Stimulated activated naive CD4-positive, alpha-beta T cell treated with Interleukin-2 at 50 U/mL for 16 hours (primary cell): ENCODE measurements at places on chromosomes 5 and 9.

DNA sequence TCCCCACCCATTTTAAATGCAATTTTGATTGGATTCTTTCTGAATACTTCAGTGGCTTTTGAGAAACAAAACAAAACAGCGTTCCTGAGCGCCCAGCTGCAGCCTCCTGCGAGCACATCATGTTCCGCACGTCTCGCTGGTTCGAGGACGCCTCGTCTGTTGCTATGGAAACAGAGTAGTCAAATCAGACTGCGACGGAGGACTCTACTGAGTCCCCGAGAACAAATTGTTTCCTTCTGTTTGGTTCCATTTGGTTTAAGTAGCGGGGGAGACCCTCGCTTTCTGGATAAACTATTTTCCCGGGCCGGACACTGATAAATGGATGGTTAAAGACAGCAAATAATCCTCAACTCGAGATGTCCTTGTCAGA, 69.0 kb downstream of the SLC28A3 start:
- DNase-seq: no peak

DNA sequence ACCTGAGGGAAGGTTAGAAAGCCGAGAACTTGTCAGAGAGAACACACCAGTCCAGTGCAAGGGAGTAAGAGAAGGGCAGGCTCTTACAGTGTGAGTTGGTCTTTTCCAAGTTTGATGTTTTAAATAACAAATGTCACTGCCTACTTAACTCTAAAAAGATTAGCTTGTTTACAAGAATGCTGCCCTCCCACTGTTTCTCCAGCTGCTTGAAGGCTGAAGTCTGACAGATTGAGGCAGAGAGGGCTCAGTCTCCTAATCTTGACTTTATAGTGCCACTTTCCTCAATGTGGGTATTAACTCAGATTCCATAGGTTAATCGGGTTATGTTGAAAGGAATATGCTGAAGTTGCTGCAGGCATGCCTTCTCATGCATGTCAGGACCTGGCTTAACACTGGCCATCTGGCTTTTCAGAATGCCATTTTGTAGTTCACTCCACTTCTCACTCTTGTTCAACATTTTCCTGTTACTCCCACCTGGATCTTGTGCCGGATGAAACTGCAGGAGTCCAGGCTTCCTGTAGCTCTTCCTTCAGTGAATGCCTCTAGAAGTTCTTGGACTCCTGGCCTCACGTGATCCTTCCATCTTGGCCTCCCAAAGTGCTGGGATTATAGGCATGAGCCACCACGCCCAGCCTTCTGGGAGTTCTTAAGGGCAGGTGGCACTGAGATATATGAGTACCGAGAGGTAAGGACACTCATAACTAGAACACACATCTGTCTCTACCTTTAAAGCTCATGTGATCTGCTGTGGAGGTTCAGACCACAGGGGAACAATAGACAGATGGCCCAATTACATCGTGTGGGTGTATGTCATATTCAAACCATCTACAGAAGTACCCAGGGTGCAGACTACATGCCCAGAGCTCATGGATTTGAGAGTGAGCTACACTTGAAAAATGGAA, 249.7 kb downstream of the ARHGAP26 start:
- no peak for DNase-seq

DNA sequence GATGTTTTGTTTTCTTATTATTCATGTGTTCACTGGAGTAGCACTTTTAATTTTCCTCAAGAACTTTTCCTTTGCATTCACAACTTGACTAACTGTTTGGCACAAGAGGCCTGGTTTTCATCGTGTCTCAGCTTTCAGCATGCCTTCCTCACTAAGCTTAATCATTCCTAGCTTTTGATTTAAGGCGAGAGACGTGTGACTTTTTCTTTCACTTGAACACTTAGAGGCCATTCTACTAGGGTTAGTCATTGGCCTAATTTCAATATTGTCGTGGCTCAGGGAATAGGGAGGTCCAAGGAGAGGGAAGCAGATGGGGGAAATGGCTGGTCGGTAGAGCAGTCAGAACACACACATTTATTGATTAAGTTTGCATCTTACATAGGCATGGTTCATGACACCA, 94.0 kb downstream of the ZNF462 start:
- no peak for DNase-seq

DNA sequence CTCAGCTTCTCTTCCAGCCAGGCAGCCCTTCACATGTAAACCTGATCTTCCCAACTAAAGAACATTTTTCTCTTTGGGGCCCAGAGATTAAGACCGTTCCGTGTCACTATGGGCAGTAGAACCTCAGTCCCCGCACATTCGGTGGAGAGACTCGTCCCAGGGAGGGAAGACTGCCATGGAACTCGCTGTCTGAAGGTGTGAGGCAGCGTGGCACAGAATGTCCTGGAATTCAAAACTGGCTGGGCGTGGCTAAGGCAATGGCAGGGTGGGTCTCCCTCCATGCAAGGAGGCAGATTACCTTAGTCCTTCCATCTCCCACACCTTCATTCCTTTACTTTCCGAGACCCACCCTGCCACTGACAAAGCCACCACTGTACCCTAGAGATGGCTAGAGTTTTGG, 57.4 kb upstream of the ZNF354A start:
- DNase-seq: no peak

DNA sequence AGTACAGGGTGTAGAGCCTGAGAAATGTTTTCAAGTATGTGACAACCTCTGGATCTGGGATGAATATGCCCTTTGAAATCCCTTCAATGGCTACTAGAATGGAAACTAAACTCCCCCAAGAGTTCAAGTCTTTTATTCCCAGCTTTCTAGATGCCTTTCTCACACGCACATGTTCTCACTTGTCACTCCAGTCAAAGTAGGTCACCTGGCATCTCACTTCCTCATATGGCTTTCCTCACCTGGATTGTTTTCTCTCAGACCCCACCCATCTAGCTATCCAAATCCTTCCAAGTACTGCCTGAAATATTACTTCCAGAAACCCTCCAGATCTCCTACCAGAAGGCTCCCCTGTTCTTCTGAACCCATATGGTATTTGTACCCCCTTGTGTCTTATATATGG, 615.4 kb upstream of the KLF4 start:
- no peak for DNase-seq

DNA sequence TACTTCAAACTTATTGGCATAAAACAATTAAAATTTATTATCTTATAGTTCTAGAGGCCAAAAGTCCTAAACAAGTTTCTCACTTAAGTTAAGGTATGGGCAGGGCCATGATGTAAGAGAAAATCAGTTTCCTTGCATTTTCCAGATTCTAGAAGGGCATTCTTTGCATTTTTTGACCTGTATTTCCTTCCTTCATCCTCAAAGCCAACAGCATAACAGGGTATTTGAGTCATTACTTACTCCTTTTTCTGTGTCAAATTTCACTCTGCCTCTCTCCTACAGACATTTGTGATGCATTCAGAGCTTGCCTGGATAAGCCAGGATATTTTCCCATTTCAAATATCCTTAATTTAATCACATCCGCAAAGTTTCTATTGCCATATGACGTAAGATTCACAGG, 1499.0 kb downstream of the EFNA5 start:
- DNase-seq: no peak

GRCh38 chr9:34177593-34178435, 1.0 kb upstream of the UBAP1 start:
- no peak for DNase-seq

DNA sequence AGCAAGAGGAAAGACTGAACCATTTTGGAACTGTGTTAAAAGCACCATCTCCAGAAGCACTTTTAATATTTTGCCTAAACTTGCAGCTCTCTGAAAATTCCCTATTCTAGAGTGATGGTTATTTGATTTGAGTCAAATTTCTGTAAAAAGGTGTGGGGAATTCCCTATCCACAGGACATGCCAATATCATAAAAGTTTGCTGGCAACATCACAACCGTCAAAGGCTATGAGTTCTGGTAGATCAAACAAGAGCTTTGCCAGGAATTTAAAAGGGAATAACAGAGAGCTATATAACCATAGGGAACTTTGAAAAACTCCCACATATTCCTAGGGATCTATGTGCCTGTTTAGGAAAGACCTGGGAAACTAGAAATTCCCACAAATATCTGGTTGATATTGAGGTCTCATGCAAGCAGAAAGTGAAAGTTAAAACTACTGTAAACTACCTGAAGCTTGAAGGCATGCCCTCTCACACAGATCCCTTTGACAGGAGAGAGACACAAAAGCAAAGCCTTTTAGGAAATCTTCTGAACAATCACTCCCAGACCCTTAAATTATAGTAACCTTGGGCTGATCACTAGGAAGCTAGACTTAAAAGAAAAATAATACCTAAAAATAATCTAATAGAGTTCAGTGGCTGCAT, 549.9 kb downstream of the ANXA1 start:
- DNase-seq: no peak

- no peak for DNase-seq
These were observed 43.3 kb downstream of the NCS1 start for GRCh38 chr9:130215341-130216119.

DNA sequence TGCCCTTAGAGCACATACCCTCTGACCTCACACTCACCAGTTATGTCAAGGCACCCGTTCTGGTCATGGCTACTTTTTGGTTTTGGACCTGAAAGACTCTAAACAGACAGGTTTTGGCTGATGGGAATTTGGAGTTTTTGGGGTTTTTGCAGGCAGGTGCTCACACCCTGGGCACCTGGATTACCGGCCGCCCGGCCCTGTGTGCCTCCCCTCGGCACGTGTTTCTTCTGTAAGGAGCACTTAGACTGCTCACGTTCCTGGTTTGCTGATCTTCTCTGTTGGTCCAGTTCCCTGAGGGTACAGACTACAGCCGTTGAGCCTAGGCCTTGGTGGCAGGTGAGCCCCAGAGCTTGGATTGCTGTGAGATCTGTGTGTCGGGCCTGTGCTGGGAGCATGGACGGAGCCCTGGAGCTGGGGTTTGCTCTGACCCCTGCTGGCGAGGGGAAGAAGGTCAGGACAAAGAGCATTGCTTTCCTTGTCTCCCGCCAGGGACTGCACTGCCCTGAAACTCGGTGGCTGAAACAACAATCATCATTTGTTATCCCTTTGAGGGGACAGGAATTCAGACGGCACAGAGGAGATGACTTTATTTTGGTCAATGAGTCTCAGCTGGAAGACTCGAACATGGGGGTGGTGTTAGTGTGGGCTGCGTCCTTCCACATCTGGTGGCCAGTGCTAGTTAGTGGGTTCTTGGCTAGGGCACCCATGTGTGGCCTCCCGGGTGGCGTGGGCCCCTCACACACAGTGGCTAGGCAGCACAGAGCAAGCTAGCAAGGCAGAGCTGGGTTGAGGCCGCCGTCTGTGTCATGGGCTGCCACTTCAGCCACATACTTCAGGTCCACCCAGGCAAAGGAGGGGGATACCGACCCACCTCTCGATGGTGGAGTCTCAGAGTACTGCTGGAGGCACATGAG, 76.4 kb downstream of the EHMT1 start:
- DNase-seq: no peak

GRCh38 chr5:57659886-57660285, 177.3 kb upstream of the ACTBL2 start:
- DNase-seq: no peak

DNA sequence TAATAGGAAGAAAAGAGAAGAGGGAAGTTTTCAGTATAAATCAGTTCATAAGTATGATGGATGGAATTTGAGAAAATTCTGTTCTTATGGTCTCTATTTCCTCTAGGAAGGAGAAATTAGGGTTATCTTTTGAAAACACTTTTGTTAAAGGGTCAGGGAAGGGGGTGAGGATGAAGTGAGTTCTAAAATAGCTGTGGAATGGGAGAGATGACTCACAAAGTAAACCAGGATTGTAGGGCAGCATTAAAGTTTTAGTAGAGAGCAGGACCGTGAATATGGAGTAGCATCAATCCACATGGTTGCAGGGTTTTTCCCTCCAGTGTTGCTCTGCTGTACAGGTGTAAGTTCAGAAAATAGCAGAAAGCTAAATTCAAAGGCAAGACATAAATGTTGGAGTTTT, 32.4 kb downstream of the MUSK start:
- DNase-seq: no peak

- no peak for DNase-seq
These were observed 19.6 kb upstream of the ARL15 start for GRCh38 chr5:54329731-54330709.

- DNase-seq: no peak
These were observed 56.6 kb downstream of the CHSY3 start for GRCh38 chr5:129960831-129961230.

DNA sequence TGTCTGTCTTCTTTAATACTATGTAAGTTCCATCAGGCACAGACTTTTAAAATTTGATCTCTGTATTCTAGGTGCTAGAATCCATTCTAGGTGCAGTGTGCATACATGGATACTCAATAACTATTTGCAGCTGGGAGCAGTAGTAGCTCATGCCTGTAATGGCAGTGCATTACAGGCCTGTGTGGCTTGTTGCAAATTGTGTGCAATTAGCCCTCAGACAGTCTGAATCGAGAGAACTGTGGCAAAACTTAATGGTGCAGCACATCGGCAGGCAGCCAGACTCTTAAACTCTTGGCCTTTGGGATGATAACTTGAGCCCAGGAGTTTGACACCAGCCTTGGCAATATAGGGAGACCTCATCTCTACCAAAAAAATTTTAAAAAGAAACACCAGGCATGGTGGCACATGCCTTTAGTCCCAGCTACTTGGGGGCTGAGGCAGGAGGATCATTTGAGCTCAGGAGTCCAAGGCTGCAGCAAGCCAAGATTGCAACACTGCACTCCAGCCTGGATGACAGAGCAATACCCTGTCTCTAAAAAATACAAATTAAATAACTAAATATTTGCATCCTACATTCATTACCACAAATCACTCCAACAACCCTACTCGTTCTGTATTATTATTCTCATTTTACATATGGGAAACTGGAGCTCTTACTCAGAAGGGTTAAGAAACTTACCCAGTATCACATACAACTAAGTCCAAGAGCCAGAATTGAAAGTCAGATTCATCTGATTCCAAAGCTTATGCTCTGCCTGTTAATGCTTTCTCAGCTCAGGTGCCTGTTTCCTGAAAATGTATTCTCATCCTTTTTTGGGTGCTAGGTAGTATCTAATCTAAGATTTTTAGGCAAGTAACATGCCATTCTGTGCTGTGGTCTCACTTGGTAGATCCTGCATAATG, 30.1 kb downstream of the PRKACG start:
- no peak for DNase-seq

- no peak for DNase-seq
These were observed 9.6 kb downstream of the EFNA5 start for GRCh38 chr5:107661038-107661649.
